ENCODE measurements at places on chromosomes 5 and 9.

- peak; percentile 65 for DNase-seq
Observed at GRCh38 chr5:13218518-13218917, 726.0 kb downstream of the DNAH5 start.

GRCh38 chr5:118918232-118918631 lies 70.1 kb downstream of the DTWD2 start:
- no peak for DNase-seq

DNA sequence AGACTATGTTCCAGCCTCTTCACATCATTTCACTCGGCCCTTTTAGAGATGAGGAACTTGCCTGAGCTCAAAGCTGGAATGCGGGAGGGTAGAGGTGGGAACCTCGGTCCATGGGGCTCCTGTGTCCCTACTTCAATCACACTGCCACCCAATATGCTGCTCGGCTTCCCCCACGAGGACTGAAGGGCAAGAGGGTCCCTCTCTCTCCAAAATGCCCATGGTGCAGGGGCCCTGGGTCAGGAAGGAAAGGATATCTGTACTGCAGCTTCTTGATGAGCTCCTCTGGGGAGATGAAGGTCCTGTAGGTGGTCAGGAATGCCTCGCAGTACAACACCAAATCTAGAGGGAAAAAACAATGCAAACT lies 46.5 kb downstream of the PRRT1B start:
- DNase-seq = no peak

- no peak for DNase-seq
Observed at GRCh38 chr9:13896047-13896446, 417.9 kb downstream of the NFIB start.

DNA sequence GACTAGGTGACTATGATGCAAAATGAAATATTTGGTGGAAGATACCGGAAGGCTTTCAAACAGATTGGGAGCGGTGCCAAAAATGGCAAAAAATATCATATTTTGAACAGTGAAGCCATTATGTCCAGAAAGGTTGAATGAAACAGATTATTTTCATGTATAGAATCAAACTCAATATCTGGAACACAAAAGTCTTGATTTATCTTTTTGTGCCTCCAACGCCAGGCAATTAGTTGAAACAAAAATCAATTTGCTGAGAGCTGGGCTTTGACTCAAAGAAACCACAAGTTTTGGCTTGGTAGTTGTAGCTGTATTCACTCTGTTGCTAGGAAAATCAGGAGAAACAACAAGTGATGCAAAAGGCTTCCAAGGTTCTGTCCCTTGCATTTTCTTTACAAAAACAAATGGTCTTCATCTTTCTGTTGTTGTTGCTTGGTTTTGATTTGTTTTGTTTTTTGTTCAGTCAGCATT lies 421.7 kb upstream of the TYRP1 start:
- no peak for DNase-seq

DNA sequence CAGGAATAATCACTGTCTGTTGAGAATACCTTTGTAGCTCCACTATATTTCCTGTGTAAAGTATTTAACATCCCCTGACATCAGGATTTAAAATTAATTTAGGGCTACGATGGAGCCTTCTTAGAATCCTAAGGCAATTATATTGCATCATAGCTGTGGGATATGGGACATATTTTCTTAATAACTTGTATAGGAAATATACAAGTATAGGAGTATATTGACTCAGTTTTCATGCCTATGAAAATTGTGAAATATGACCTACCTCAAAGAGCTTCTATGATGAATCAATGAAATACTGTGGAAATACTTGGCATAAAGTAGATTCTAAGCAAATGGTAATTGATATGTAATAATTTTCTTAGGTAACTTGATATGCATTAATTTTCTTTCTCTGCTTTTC lies 221.0 kb upstream of the KLF4 start:
- no peak for DNase-seq

GRCh38 chr5:32673272-32673671 lies 37.8 kb upstream of the NPR3 start:
- no peak for DNase-seq

- DNase-seq = no peak
Observed at GRCh38 chr5:72408603-72409002, 88.4 kb downstream of the PTCD2 start.

DNA sequence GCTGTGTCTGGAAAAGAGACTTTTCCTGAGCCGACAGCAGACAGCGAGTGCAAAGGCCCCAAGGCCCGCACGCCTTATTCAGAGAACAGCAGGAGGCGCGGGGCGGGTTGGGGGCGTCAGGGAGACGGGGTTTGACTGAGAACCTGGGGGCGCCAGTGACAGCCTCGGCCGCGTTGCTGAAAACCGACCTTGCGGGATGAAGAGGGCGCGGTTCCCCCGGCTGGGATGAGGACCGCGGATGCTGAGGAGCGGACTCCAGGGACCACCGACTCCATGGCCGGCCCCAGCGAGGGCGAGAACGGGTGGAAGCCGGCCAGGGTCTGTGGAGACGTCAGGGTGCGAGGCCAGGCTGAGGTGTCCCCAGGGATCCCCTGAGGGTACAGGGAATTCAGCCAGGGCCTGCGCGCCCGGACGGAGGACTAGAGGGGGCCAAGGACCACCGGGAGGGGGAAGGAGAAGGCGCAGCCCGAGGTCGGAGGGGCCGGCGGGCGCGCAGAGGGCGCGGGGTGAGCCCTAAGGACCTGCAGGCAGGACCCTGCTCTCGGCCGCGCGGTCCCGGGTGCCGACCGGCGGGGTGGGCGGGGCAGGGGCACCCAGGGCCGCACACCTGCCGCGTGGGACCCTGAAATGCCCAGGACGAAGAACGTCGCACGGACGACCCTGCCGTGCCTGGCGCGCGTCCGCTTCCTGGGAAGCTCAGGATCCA lies 837 bp upstream of the AHRR start:
- no peak for DNase-seq

- DNase-seq = no peak
Observed at GRCh38 chr5:132059043-132059695, 1.3 kb upstream of the IL3 start.

GRCh38 chr9:116724123-116724522 lies 37.0 kb downstream of the TRIM32 start:
- DNase-seq = no peak

- no peak for DNase-seq
Observed at GRCh38 chr9:92764381-92764987, at the start of gene BICD2. Gene BICD2 (minus strand): TSS chr9:92764833. CDS start chr9:92764744, 89 bp downstream.

DNA sequence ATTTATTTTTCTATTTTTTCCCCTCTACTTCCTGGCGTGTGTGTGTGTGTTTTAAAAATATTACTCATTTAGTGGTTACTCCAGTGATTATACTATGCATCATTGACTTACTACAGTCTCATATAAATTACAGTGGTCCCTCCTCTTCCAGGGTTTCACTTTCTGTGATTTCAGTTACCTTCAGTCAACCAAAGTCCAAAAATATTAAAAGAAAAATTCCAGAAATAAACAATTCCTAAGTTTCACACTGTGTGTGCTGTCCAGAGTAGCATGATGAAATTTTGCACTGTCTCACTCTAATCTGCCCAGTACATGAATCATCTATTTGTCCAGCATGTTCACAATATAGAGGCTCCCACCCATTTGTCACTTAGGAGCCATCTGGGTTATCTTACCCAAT lies 47.4 kb upstream of the CCDC112 start:
- DNase-seq = no peak

- DNase-seq = peak; percentile 46
Observed at GRCh38 chr5:32589942-32590869, 4.8 kb downstream of the SUB1 start.

- DNase-seq = no peak
Observed at GRCh38 chr9:90188656-90189055, 454.0 kb downstream of the DIRAS2 start.

DNA sequence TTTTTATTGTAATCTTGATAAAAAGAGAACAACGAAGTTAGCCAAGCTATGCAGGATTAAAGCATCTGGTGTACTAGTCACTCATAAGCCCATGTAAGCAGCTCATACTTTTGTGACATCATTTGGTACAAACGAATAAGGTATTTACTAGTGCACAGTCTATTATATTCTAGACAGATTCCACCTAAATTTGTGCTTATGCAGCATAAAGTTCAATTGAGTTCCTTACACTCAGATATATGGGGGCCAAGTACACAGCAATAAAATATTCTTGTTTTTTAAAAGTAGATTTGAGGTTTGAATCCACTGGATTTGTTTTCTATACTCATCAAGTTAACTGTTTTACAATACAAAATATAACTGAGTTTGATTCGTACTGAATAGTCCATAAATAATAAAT lies 1621.2 kb downstream of the MAT2B start:
- DNase-seq = no peak

DNA sequence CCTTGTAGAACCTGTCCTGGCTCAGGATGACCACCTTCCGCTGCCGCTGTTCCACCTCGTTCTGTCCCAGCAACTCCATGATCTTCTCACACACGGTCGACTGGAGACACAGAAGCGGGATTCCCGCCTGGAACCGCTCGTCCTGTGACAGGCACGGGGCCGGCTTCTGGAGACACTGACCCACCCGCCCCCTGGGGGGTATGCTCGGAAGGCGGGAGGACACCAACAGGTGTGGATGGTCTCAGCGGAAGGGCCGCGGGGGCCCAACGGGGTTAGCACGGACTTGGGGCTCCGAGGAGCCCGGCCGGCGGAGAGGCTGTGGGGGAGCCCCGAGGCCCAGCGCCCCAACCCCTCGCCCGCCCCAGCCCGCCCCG lies 530 bp downstream of the UCK1 start:
- DNase-seq = peak; percentile 73

GRCh38 chr5:100794218-100794617 lies 108.9 kb downstream of the ST8SIA4 start:
- no peak for DNase-seq

GRCh38 chr9:78196258-78196657 lies 39.6 kb upstream of the CEP78 start:
- DNase-seq = no peak
